CD4-positive, alpha-beta T cell treated with Interleukin-21 for 1 hour (primary cell): ENCODE measurements at places on chromosomes 7 and 10.

GRCh38 chr10:90276894-90277475 lies 575.6 kb downstream of the KIF20B start:
- no peak for DNase-seq

DNA sequence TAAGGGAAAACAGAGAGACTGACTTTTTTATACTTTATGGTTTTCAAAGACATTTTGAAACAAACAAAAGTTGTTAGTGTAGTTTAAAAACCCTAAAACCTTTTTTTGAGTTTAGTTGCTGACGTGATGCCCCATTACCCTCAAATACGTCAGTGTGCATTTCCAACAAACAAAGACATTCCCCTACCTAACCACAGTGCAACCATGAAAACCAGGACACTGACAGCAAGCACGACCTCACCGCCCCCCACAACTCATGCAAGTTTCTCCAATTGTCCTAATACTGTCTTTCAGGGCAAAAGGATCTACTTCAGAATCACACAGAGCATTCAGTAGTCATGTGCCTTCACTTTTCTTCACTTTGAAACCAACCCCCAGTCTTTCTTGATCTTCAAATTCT lies 75.0 kb downstream of the WNT2 start:
- DNase-seq: no peak

GRCh38 chr7:100613412-100614175 lies 1.3 kb downstream of the MOSPD3 start:
- DNase-seq: no peak

- DNase-seq: no peak
Observed at GRCh38 chr10:69278446-69278963, at the start of gene HK1. HK1 (plus strand) TSS chr10:69278496.

GRCh38 chr7:73577627-73578341 lies 595 bp downstream of the TBL2 start:
- no peak for DNase-seq

GRCh38 chr10:114279289-114279688 lies 40.2 kb downstream of the VWA2 start:
- no peak for DNase-seq

DNA sequence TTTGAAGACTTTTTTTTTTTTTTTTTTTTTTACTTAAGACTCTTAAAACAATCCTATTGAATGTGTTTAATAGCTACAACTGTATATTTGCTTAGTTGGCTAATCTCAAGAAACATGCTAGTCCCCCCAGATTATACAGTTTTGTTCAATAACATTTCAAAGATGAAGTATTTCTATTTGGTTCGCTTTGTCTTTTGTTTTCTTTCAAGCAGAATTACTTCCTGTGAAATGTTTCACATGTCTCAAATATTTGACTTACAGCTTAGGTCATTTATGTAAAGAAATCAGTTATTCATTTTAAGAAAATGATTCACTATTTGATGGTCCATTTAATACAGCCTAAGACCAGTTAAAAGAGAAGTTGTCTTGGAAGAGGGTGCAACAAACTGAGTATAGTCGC lies 12.8 kb upstream of the LAMB1 start:
- DNase-seq: no peak

DNA sequence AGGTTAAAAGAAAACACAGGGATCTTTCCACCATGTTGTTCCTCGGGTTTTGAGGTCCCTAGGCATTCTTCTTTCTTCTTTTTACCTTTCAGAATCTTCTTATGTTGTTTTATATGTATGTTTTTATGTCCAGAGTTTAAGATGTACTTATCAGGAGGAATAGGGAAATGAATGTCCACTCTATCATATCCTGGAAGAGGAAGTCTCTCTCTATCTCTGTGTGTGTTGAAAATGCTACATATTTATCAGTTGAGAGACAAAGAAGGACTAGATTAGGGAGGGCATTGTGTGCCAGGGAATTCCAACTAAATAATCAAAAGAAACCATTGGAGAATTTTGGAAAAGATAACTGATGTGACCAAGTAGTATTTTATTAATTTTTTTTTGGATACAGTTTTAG lies 200.5 kb upstream of the POT1 start:
- DNase-seq: no peak

GRCh38 chr7:69763513-69763912 lies 165.2 kb downstream of the AUTS2 start:
- DNase-seq: no peak

GRCh38 chr10:52615756-52616394 lies 156.7 kb downstream of the MBL2 start:
- DNase-seq: no peak

DNA sequence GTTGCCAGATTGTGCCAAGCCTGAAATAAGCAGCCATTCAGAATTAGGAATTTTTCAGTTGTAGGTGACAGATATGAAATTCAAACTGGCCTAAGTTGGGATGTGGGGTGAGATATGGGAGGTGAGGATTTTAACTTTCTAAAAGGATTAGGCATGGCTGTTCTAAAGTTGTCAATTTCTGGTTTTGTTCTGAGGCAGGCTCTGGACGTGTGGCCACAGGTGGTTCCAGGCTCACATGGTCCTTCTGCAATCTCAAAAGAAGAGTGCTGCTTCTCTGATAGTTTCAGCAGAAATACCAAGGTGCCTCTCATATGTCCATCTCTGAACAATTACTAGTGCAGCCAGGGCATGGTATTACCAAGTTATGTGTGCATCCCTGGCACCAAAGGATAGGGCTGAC lies 21.4 kb downstream of the EFCAB10 start:
- no peak for DNase-seq

- DNase-seq: no peak
Observed at GRCh38 chr10:47025253-47025539, 114.0 kb downstream of the PTPN20 start.

GRCh38 chr7:36723951-36724664 lies at the start of gene AOAH:
AOAH (minus strand) TSS chr7:36724494; CDS start chr7:36724148, 346 bp downstream.
- peak; percentile 84 for DNase-seq

- no peak for DNase-seq
Observed at GRCh38 chr7:31934551-31934950, 135.7 kb downstream of the PDE1C start.

- DNase-seq: no peak
Observed at GRCh38 chr7:138873220-138873892, 75.4 kb upstream of the ATP6V0A4 start.
